ENCODE measurements at places on chromosomes 6 and 20.

- no peaks in the 10 kb centered on the region for H3K4me1 ChIP-seq
- no peak for DNase-seq
- no peak overlapping the region for H3K4me3 ChIP-seq
- H3K27ac ChIP-seq: no peak overlapping the region
- no peaks in the 10 kb centered on the region for H3K36me3 ChIP-seq
- H3K27me3 ChIP-seq: no peaks in the 10 kb centered on the region
These were observed 42.8 kb downstream of the MCHR2 start for GRCh38 chr6:99951016-99951805.

GRCh38 chr6:33061987-33062386 is 11.5 kb downstream of the HLA-DPA1 start:
- no peak for DNase-seq
- H3K4me1 ChIP-seq: no peaks in the 10 kb centered on the region
- H3K4me3 ChIP-seq: no peak overlapping the region
- no peaks in the 10 kb centered on the region for H3K27me3 ChIP-seq

DNA sequence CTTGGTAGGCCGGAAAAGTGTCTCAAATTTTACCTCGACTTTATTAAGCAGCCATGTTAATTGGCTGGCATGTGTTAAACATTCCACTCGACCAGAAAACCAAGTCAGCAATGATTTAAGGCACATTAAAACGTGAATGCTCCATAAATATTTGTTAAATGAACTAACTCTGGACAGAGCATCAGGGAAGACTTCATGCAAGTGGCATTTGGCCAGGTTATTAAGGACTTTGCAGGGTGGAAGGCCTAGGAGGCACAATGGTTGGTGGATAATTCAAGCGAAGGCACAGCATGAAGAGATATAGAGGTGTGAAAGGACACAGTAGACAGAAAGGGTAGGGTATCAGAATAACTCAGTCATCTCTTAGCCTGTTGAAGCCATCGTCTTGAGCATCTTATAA is 23.0 kb downstream of the ELOVL5 start:
- DNase-seq: no peak
- H3K36me3 ChIP-seq: peaks cover 6% of the 10 kb centered on the region
- H3K4me3 ChIP-seq: no peak overlapping the region
- no peak overlapping the region for H3K27ac ChIP-seq
- peaks cover 36% of the 10 kb centered on the region for H3K4me1 ChIP-seq
- no peaks in the 10 kb centered on the region for H3K27me3 ChIP-seq

DNA sequence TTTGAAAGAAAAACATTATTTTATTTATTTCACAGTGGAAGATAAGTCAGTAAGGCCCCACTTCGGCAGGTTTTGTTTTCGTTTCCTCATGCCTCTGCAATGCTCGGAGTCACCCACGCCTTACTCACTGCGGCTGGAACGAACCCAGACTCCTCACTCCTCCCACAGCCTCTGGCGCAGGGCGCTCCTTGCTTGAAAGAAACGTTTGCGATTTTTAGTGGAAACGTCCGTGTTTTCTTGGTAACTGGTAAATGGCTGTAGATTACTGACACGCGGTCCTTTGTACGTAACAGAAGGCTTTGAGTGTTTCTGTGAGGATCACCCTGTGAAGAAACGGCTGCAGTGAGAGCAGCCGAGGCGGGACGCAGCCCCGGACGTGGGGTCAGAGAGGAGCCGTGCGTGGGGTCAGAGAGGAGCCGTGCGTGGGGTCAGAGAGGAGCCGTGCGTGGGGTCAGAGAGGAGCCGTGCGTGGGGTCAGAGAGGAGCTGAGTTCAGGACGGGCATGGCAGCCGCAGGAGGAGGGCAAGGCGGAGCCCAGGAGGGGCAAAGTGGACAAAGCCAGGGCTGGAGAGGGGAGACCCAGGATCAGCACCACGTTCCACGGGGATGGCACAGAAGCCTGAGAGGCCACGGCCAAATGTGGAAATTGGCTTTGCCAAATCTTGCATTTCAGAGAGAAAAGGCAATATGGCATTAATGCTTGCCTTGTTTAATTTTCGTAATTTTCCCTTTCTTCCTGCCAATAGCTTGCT is 198.6 kb upstream of the THBS2 start:
- no peak overlapping the region for H3K4me3 ChIP-seq
- H3K27me3 ChIP-seq: no peaks in the 10 kb centered on the region
- no peaks in the 10 kb centered on the region for H3K4me1 ChIP-seq
- no peak for DNase-seq

DNA sequence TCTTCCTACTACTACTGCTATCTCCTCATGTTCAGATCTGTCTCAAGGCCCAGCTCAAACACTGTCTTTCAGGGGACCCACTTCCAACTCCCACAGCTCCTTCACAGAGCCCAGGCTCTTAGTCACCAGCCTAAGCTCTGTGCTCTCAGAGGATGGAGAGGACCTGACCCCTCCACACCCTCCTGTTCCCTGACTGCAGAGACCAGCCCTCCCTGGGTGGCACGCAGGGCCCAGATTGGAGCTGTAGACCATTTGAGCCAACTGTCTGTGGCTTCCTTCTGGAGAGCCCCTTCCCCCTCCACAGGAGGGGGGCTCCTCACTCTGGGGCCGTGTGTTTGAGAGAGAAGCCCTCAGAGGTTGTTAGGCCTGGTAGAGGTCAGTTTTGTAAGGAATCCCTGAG is 9.8 kb downstream of the SNPH start:
- no peak overlapping the region for H3K27ac ChIP-seq
- no peak for DNase-seq
- H3K36me3 ChIP-seq: peaks cover 2% of the 10 kb centered on the region
- peaks cover 21% of the 10 kb centered on the region for H3K4me1 ChIP-seq
- H3K4me3 ChIP-seq: no peak overlapping the region

- no peak overlapping the region for H3K4me3 ChIP-seq
- DNase-seq: no peak
- no peaks in the 10 kb centered on the region for H3K36me3 ChIP-seq
- no peaks in the 10 kb centered on the region for H3K4me1 ChIP-seq
- H3K27me3 ChIP-seq: no peaks in the 10 kb centered on the region
These were observed 130.5 kb downstream of the VEGFA start for GRCh38 chr6:43900560-43900915.

DNA sequence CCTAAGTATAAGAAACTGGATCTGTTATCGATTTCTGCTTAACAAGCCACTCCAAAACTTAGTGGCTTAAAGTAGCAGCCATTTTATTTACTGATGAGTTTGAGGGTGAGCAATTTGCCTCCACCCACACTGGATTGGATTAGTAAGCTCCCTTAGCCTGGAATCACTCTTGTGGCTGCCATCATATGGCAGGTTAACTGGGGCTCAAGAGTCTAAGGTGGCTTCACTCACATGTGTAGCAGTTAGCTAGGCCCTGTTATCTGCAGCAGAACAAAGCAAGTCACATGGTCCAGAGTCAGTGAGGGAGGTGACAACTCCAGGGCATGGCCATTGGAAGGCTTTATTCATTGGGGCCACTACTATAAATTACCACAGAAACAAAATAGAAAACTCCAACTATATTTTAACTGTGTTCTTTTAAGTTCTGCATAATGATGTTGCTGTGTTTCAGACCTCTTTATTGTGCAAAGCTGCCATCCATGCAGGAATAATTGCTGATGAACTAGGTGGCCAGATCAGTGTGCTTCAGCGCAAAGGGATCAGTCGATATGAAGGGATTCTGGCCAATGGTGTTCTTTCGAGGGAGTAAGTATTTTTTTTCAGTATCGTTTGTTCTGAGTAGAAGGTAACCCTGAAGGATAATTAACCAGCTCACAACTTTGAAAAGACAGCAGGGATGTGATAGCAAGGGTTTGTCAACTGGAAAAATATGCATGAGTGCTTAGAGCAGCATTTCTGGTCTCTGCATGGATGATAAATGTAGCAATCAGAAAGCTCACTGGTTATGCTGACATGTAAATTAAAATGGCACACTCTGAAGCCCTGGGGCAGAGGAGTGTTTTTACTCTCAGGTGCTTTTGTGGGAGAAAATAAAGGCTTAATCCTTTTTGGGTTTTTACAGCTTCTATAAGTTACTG is 49.6 kb downstream of the DCBLD1 start:
- H3K36me3 ChIP-seq: no peaks in the 10 kb centered on the region
- DNase-seq: no peak
- H3K27ac ChIP-seq: no peak overlapping the region
- H3K4me3 ChIP-seq: no peak overlapping the region
